ENCODE measurements at places on chromosomes 1 and 21. TPM values are rescaled to one million over a fixed set of nuclear protein-coding genes. Genes with fewer than 3 reads are reported as not detected.

VN1R5 gene
- total RNA-seq = not detected

CREB3L4 gene
- total RNA-seq = 17.6 TPM

SPATA45 gene
- not detected for total RNA-seq

FCRL6 gene
- not detected for total RNA-seq

LEPROT gene
- total RNA-seq = 66.9 TPM

LCE1B gene
- 2.0 TPM for total RNA-seq

LDLRAD2 gene
- total RNA-seq = not detected

CRNN gene
- not detected for total RNA-seq

NR1I3 gene
- not detected for total RNA-seq

ANKRD45 gene
- total RNA-seq = 0.42 TPM

GNG5 gene
- total RNA-seq = 121 TPM

FCAMR gene
- total RNA-seq = not detected

MCOLN2 gene
- total RNA-seq = 3.1 TPM

LYPD8 gene
- not detected for total RNA-seq

FCRLB gene
- total RNA-seq = 1.3 TPM

Data from MCF 10A (cell line).